ENCODE measurements at places on chromosomes 12 and 14. TPM values are rescaled to one million over a fixed set of nuclear protein-coding genes. Genes with fewer than 3 reads are reported as not detected.

DNA sequence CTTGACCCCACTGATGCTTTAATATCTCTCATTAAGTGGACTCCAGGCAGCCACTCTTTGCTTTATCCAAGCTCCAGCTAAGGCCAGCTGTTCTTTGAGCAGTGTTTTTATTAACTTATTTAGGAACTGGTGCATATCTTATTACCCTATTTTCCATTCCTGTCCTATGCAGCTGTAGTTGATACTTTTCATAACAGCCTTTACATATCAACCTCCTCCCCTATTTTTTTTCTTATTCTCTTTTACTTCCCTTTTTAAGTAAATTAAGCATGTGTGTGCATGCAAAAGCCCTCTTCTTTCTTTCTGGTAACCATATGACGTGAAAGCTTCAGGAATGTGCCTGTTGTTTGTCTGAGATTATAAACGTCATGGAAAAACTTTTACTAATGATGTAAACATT is 121.2 kb downstream of the PTPRQ start:
- DNase-seq, result no peak

GRCh38 chr14:33940561-33941011 is 10.3 kb downstream of the EGLN3 start:
- no peak for DNase-seq

The RBMS2 gene
- total RNA-seq, result 0.66 TPM

DNA sequence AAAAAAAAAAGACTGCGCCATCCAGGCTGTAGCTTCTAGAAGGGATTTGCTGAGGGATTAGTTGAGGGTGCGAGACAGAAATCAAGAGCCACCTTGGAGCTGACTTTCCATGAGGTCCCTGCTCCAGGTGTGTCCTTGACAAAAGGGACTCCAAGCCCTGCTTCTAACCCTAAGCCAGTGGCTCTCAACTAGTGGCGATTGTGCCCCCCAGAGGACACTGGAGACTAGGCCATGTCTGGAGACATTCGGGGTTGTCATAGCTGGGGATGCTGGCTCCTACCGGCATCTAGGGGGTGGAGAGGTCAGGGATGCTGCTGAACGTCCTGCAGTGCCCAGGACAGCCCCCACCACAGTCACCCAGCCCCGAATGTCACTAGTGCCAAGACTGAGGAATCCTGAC is 40.6 kb downstream of the SPRING1 start:
- DNase-seq, result no peak

- no peak for DNase-seq
Observed at GRCh38 chr12:68924546-68924945, 8.4 kb downstream of the CPM start.

DNA sequence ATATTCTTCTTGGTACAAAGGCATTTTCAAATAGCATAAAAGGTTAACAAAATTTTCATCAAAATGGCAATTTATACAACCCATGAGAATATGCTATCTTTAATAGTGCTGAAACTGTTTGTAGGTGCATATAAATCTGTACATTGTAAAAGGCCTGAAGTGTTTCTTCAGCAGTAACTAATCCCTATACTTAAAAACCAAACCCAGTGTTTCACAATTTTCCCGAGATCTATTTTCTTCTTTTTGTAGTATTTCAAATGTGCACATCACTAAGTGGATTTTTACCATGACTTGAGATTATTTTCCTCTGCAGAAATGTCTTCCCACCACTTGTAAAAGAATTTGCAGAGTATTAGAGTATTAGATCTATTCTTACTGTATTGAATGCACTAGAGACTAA is 76.5 kb downstream of the FERMT2 start:
- DNase-seq, result no peak

The PPFIA2 gene
- total RNA-seq, result not detected

The LALBA gene
- not detected for total RNA-seq

The MDGA2 gene
- not detected for total RNA-seq

- no peak for DNase-seq
Observed at GRCh38 chr12:71652656-71653055, 11.0 kb downstream of the ZFC3H1 start.

All from activated T-cell treated with anti-CD3 and anti-CD28 coated beads, Interleukin-2, amount 50 U/mL, for 4 hours (primary cell).